ENCODE measurements at places on chromosomes 3 and 15. TPM values are rescaled to one million over a fixed set of nuclear protein-coding genes. Genes with fewer than 3 reads are reported as not detected.

Gene C15orf62
- total RNA-seq, result 0.19 TPM

Gene ADCY5
- total RNA-seq, result 1.2 TPM

Gene PDCD7
- total RNA-seq, result 15.0 TPM

Gene CA12
- total RNA-seq, result 0.70 TPM

Gene NPAP1
- total RNA-seq, result not detected

Gene SI
- not detected for total RNA-seq
